T-helper 17 cell (primary cell): ENCODE measurements at places on chromosomes 13 and 19. TPM values are rescaled to one million over a fixed set of nuclear protein-coding genes. Genes with fewer than 3 reads are reported as not detected.

NRTN gene
- 0.39 TPM for total RNA-seq

ZNF135 gene
- total RNA-seq = 0.57 TPM

CERS1 gene
- total RNA-seq = not detected

NACC1 gene
- total RNA-seq = 26.4 TPM

DNA sequence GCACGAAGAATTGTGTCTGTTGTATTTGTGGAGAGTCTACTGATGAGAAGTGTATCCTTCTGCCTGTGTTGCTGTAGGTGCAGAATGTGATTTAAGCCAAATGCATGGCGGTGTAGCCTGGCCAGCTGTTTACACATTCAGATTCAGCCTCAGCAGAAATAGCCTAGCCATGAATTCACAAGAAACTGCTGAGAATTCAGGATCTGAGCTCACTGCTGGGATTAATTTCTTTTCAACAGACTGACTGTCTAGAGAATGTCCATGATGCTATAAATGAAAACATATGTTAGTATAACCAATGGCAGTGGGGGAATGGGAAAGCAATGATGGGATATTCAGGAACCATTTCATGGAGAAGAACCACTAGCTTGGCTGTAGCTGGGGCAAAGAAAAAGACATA lies 77.4 kb upstream of the RNF113B start:
- no peak for DNase-seq
- peaks cover 6% of the 10 kb centered on the region for H3K27me3 ChIP-seq
- no peak overlapping the region for H3K27ac ChIP-seq
- H3K36me3 ChIP-seq = no peaks in the 10 kb centered on the region

- no peaks in the 10 kb centered on the region for H3K36me3 ChIP-seq
- no peak overlapping the region for H3K27ac ChIP-seq
Measured at GRCh38 chr19:18101268-18101667, 3.7 kb downstream of the MAST3 start.

DNA sequence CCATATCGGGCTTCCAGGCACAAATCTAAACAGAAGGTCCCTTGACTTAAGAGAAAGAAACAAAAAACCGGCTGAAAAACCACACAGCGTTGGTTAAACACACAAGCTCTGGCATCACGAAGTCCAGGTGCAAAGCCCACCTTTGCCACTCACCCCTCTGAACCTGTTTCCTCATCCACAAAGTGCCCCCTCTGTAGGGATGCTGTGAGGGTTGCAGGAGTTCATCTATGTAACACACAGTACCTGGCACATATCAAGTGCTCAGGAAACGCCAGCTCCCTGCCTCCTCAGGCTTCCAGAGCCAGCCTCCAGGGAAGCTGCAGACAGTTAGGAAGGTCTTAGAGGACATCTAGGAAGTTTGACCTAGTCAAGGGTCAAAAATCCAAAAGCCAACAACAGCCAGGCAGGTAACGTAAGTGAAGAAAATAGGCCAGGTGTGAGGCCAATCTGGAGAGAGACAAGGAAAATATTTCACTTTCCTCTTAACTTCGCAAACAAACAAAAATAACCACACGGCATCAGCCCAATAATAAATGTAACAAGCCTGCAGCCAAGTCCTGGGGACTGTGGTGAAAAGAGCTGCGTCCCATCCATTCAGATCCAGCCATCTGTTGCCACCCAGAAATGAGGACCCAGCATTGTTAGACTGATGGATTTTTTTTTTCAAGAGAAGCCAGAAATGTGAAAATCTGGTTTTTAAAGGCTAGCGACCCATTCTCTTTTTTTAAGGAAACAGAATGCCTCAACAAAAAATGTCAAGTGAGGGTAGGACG lies 10.0 kb downstream of the KDELR1 start:
- no peak overlapping the region for H3K4me3 ChIP-seq
- no peak for DNase-seq
- peaks cover 6% of the 10 kb centered on the region for H3K4me1 ChIP-seq
- no peak overlapping the region for H3K27ac ChIP-seq

GRCh38 chr13:109500146-109500773 lies 286.1 kb downstream of the IRS2 start:
- H3K27me3 ChIP-seq = peaks cover 9% of the 10 kb centered on the region
- no peak for DNase-seq
- H3K36me3 ChIP-seq = no peaks in the 10 kb centered on the region

DNA sequence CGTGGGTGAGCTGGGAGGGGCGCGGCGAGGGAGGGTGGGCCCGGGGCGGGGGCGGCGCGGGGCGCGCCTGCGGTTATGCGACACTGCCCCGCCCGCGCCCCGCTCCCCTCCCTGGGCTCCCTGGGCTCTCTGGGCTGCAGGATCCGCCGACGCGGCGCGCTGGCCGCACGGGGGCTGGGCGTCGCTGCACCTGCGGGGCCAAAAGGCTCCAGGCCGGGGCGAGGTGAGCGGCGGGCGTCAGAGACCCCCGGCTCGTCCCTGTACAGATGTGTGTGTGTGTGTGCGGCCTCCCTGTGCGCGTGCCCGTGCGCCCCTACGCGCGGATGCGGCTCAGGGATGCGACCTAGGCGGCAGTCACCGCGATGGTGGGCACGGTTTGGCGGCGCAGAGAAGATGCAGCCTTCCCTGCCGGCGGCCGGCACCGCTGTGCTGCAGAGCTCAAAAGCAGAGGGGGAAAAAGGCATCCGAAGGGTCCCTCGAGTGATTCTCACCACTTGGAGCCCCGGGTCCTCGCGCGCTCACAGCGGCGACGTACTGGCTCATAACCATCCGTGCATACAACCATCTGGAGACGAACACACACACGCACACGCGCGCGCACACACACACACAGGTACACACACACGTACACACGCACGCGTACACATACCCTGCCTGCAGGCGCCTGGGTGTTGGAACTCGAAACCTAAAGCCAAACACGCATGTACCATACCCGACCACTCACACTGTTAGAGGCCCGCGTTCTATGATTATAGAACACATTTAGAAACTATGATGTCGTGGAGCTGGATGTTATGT lies 709 bp downstream of the ATP8A2 start:
- peak overlapping the region; percentile 75 for H3K4me3 ChIP-seq
- peaks cover 24% of the 10 kb centered on the region for H3K4me1 ChIP-seq
- H3K27ac ChIP-seq = no peak overlapping the region
- DNase-seq = no peak
- H3K27me3 ChIP-seq = peaks cover 75% of the 10 kb centered on the region

DNA sequence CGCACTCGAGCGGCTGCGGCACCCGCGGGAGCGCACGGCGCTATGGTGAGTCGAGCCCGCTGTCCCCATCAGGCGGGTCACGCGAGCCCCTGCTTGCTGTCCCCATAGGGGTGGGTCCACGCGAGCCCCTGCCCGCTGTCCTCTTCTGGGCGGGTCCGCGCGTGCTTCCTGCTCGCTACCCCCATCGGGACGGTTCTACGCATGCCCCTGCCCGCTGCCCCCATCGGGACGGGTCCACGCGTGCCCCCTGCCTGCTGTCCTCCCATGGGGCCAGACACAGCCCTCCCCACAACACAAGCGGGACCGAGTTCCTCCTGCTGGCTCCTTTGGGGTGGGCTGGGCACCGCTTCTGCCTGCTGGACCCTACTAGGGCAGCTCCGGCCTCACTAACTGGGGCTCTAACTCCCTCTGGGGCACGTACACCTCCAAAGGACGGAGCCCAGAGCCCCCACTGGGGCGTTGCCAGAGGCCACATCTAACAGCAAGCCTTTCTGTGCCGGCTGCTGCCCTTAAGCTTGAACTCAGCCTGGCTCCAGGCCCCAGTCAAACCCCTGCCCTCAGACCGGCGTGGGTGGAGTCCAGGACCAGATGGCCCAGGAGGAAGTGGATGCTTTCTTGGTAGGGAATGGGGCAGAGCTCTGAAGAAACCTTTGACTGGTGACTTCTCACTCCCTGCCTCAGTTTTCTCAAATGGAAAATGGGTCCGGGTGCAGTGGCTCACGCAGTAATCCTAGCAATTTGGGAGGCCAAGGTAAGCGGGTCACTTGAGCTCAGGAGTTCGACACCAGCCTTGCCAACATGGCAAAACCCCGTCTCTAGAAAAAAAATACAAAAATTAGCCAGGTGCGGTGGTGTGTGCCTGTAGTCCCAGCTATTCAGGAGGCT lies 722 bp downstream of the COLGALT1 start:
- peak; percentile 17 for DNase-seq
- H3K27me3 ChIP-seq = no peaks in the 10 kb centered on the region
- H3K4me3 ChIP-seq = peak overlapping the region; percentile 89
- H3K36me3 ChIP-seq = peaks cover 6% of the 10 kb centered on the region
- H3K27ac ChIP-seq = peak overlapping the region; percentile 39

- peaks cover 4% of the 10 kb centered on the region for H3K36me3 ChIP-seq
- no peak for DNase-seq
- peaks cover 5% of the 10 kb centered on the region for H3K4me1 ChIP-seq
- H3K27me3 ChIP-seq = peaks cover 28% of the 10 kb centered on the region
Measured at GRCh38 chr19:7590256-7590655, 5.4 kb upstream of the CAMSAP3 start.

DNA sequence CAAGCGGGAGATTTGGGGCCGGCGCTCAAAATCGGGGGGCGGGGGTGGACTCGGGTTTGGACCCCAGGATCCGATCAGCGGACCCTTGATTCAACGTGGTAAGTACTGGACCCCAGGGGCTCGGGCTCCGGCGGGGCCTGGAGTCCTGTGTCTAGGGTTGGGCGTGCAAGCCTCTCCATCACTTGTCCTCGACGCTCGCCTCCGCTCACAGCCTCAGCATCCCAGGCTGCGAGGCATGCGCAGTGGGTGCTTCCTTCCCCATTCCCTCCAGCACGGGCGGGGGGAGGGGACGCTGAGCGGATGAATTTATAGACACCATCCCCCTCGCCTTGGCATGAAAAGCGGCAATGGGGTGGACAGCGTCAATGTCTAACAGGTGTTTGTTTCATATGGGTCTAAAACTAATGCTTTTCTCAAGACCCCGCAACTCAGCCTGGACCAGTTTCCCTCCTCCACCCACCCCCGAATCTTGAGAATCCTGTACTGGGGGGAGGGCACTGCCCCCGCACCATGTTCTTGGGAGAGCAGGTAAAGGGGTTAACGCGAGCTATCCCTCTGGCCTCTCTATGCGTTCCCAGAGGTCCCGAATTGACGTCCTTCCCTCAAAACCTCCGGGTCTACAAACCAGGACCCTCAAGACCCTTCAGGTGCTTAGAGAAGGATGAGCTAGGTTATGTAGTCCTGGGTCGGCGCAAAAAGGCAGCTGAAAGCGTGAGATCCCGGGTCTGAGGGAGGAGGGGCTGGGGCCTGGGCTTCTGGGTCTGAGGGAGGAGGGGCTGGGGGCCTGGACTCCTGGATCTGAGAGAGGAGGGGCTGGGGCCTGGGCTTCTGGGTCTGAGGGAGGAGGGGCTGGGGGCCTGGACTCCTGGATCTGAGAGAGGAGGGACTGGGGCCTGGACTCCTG lies 579 bp downstream of the CPT1C start:
- peak overlapping the region; percentile 96 for H3K4me3 ChIP-seq
- H3K27me3 ChIP-seq = peaks cover 13% of the 10 kb centered on the region
- no peak for DNase-seq
- peak overlapping the region; percentile 93 for H3K27ac ChIP-seq
- H3K4me1 ChIP-seq = peaks cover 27% of the 10 kb centered on the region

DNA sequence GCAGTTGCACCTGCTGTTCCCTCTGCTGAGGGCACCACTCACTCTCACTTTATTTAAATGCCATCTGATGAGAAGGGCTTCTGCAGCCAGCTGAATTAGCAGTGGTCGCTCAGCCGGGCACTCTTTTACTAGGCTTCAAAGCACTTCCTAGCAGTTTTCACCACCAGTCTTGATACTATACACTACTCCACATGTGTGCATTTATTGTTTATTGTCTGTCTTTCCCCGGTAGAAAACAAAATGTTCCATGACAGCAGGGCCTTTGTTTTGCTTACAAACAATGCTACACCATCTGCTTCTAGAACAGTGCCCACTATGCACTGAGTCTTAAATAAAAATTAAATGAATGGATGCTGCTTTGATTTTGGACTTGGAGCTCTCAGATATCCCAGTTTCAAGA lies 404.9 kb downstream of the FGF14 start:
- no peaks in the 10 kb centered on the region for H3K27me3 ChIP-seq
- no peak for DNase-seq
- no peak overlapping the region for H3K4me3 ChIP-seq
- no peaks in the 10 kb centered on the region for H3K36me3 ChIP-seq

GRCh38 chr13:105047676-105048295 lies 1487.7 kb downstream of the EFNB2 start:
- no peak overlapping the region for H3K27ac ChIP-seq
- no peaks in the 10 kb centered on the region for H3K27me3 ChIP-seq
- no peaks in the 10 kb centered on the region for H3K4me1 ChIP-seq
- DNase-seq = no peak

GRCh38 chr19:47608969-47609905 lies at the start of gene BICRA:
BICRA (plus strand) TSS chr19:47609134; CDS start chr19:47673575, 64,441 bp downstream.
- no peaks in the 10 kb centered on the region for H3K36me3 ChIP-seq
- peaks cover 24% of the 10 kb centered on the region for H3K4me1 ChIP-seq
- peak within 1 kb of the TSS; percentile 93 for H3K4me3 ChIP-seq
- peak within 1 kb of the TSS; percentile 41 for H3K27ac ChIP-seq
- peak; percentile 68 for DNase-seq
- no peaks in the 10 kb centered on the region for H3K27me3 ChIP-seq

DNA sequence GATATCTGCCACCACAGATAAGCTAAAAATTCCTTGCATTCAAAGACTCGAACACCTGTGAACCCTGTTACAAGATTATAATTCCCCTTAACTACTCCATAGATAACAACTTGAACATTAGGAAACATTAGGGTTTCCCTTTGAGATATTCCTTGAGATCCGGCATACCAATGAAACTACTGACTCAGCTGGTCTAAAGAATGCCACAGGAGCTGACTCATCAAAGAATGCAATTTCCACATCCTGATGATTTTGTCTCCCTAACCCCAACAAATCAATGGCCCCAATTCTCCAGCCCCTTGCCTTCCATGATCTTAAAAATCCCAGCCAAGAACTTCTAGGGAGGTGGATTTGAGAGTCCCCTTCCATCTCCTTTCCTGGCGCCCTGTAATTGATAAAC lies 35.6 kb upstream of the ZNF599 start:
- H3K27me3 ChIP-seq = no peaks in the 10 kb centered on the region
- H3K4me3 ChIP-seq = no peak overlapping the region
- H3K4me1 ChIP-seq = no peaks in the 10 kb centered on the region
- no peak overlapping the region for H3K27ac ChIP-seq
- H3K36me3 ChIP-seq = peaks cover 7% of the 10 kb centered on the region

DNA sequence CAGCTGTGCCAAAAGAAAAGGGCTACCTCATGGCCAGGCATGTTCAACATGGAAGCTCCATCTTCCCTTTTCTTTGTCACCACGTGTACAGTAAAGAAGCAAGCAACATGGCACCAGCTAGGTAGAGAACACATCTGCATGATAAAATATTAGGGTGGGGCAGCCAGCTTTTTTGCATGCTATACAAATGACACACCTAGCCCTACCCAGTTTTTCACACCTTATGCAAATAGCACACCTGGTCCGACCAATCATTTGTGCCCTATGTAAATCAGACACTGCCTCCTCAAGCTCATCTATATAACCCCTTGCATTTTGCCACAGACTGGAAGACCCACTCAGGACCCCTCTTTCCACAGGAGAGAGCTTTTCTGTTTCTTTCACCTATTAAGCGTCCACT lies 85.5 kb downstream of the STOML3 start:
- H3K4me3 ChIP-seq = no peak overlapping the region
- no peaks in the 10 kb centered on the region for H3K4me1 ChIP-seq
- peaks cover 29% of the 10 kb centered on the region for H3K27me3 ChIP-seq
- H3K27ac ChIP-seq = no peak overlapping the region
- no peaks in the 10 kb centered on the region for H3K36me3 ChIP-seq
- DNase-seq = no peak
